Head of caudate nucleus (tissue), 42 donors: ENCODE measurements at places on chromosomes 3 and 15.

DNA sequence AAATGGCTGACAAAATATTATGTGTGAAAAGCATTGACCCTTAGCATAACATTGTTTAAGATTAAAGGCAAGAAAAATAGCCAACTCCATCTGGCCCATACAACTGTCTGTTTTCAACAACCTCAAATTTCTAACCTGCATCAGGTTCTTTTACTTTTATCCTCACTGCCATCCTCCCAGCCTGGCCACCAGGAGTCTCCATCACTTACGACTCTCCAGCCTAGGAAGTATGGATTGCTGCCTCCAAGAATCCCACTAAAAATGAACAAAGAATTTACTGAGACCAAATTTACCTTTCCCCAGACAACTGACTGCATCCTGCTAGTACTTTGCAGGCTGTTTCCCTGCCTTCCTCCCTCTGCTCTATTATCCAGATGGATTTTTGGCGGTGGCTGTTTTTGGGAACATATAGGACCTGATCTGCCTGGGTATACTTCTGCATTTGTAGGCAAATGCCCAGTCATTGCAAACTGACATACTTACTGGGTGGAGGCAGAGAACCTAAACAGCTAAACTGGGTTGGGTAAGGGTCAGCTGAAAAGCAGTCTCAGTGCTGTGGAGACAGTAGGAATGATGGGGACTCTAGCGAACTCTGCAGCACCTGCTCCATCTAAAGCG, 144.2 kb downstream of the GHSR start:
- DNase-seq, result no peak

GRCh38 chr3:139982404-139982803, 47.4 kb downstream of the CLSTN2 start:
- no peak for DNase-seq

- no peak for DNase-seq
Observed at GRCh38 chr3:42094691-42095391, 3.7 kb downstream of the TRAK1 start.

GRCh38 chr3:118760585-118761290, 273.9 kb downstream of the IGSF11 start:
- DNase-seq, result no peak

- DNase-seq, result no peak
Observed at GRCh38 chr3:100261485-100261903, 702 bp downstream of the TBC1D23 start.

GRCh38 chr3:102398176-102398575, 36.6 kb upstream of the ZPLD1 start:
- DNase-seq, result no peak

DNA sequence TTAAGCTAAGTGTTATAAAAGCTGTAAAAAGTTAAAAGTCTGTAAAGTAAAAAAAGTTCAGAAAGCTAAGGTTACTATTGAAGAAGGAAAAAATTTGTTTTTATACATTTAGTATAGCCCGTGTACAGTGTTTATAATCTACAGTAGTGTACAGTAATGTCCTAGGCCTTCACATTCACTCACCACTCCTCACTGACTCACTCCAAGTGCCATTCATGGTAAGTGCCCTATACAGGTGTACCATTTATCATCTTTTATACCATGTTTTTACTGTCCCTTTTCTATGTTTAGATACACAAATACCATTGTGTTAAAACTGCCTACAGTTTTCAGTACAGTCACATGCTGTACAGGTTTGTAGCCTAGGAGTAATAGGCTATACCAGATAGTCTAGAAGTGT, 8.8 kb downstream of the CCDC71 start:
- DNase-seq, result no peak

GRCh38 chr15:55673287-55673686, 69.7 kb downstream of the PRTG start:
- DNase-seq, result no peak

- no peak for DNase-seq
Observed at GRCh38 chr3:118781232-118781631, 253.4 kb downstream of the IGSF11 start.

- peak; percentile 26 for DNase-seq
Observed at GRCh38 chr3:150721285-150722130, 17.8 kb upstream of the ERICH6 start.

GRCh38 chr15:25714538-25714840, 148.6 kb downstream of the ATP10A start:
- no peak for DNase-seq

- no peak for DNase-seq
Observed at GRCh38 chr3:126353694-126354321, 3.4 kb downstream of the KLF15 start.

- no peak for DNase-seq
Observed at GRCh38 chr3:116449546-116450350, 4.5 kb upstream of the LSAMP start.

DNA sequence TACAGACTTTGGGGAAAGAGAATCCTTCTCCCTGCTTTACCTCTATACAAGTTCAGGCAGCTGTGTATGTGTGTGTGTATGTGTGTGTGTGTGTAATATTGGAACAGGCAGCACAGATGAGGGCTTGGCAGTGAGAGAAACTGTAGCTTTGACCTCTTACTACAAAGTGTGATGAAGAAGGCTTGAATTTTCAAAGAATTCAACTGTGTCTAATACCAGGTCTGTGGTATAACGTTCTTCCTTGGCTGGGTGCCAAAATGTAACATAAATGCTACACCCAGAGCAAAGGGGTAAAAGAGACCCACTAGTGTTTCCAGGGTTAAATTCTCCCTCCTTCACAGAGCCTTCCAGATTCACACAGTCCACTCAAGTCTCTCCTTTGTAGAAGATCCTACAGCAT, 51.1 kb downstream of the CHST2 start:
- DNase-seq, result no peak

- DNase-seq, result no peak
Observed at GRCh38 chr3:123953735-123954134, 7.3 kb downstream of the CCDC14 start.

GRCh38 chr3:78761126-78761525, 1006.7 kb downstream of the ROBO1 start:
- no peak for DNase-seq

DNA sequence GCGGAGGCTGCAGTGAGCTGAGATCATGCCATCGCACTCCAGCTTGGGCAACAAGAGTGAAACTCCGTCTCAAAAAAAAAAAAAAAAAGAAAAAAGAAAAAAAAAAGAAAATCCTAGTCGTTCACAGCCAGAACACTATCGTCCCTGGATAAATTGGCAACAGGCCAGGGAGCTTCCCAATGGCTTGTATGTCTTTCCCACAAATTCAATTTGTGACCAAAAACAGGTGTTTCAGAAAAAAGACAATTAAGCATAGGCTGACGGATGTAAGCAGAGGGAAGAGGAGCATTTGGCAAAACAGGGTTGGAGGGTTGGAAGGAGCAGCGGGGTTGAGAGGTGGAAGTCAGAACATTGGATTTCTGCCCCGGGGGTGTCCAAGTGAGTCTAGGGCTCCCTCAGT, 8.5 kb downstream of the EPB42 start:
- DNase-seq, result no peak

- no peak for DNase-seq
Observed at GRCh38 chr3:152613851-152614250, 221.1 kb upstream of the P2RY1 start.

DNA sequence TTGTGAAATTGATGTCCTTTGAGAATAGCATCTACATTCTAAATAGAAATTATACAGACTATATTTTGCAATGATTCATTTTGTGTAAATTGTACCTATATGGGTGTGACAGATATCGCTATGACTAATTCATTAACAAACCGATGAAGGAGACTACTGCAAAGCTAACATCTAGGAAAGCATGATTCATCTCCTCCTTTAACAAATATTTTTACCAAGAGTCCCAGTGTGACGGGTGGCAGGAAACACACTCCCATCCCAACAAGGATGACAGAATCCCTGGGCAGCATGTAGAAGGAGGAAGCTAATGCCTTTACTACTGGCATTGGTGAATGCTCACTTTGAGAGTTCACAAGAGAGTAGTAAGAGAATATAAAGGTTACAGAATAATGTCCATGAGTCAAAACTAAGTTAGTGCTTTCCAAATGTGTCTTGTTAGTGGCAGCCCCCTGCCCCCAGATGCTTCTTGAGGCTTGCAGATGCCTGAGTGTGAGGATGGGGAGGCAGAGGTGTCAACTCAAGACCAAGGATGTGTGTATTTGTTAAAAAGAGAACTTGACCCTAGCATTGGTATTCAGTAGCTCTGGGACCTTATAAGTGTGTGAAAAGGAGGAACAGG, 180.6 kb downstream of the FMN1 start:
- no peak for DNase-seq

DNA sequence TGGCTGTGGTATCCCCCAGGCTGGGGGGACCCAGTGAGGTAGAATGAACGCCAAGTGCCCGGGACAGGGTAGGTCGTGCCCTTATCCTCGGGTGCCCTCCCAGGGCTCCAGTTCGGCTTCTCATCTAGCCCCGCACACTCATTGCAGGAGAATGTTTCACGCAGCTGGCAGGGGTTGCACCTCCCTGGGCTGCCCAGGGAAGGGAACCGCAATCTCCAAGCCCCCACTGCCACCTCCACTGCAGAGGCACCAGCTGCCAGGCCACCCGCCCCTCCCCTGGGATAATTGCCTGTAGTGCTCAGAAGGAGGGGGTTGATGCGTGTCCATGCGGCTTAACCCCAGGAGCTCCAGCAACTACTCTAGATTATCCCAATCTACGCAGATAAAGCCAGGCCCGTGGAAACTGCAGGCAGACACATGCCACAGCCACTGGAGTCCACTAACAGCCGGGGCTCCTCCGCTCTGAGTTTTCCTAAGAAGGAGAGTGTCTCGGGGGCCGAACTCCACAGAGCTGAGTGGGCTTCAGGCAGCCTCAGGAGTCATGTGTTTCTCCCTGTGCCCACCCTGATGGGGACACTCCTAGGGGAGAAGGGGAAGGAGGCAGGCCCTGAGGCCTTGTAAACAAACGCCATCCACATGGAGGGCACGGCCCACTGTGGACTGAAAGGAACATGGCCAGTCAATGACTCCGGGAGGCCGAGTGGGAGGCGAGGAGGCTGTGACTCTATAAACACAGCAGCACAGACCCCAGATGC, 137.2 kb upstream of the IQSEC1 start:
- no peak for DNase-seq

DNA sequence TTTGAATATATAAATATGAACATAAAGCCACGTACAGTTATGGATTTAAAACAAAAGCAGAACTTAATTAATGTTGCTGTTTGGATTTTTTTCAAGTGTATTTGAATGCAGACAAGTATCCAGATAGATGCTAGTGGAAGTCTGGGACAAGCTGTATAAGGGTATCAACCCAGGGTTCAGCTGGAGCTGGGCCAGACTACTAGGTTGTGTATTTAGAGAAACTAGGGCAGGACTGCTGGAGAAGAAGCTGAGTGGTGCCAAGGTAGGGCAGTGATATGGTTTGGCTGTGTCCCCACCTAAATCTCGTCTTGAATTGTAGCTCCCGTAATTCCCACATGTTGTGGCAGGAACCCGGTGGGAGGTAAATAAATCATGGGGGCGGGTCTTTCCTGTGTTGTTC, 189.8 kb upstream of the CTDSPL start:
- no peak for DNase-seq

DNA sequence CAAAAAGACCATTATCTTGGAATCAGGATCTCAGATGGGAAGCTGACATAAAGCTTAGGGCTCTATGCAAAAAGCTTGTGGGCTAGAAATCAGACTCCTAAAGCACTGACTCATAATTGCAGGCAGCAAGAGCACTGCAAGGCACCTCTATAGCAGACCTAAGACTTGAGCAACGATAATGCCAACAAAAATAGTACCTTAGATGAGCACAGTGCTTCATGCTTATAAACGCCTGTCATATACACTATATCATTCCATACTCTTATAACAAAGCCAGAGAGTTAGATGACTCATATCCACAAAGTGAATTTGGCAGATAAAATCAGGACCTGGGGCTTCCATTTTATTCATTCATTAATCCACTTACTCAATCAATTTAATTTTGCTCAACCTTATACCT, 560.8 kb downstream of the MCTP2 start:
- no peak for DNase-seq

DNA sequence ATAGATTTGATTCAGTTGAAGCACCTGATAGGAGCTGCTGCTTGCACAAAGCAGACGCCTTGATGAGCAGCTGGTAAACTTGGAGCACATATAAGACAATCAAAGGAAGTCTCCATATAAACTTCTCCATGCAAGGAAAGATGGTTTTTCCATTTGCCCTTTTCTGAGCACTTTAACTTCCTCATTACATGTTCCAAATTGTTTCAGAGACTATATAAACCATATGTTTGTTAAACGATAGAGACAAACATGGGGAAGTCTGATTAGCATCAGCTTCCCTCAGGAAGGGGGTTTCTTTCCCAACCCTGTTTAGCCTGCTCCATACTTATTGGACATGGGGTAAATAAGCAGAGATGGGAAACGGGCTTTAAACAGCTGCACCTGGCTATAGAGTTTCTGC, 88.0 kb downstream of the DHX36 start:
- no peak for DNase-seq

DNA sequence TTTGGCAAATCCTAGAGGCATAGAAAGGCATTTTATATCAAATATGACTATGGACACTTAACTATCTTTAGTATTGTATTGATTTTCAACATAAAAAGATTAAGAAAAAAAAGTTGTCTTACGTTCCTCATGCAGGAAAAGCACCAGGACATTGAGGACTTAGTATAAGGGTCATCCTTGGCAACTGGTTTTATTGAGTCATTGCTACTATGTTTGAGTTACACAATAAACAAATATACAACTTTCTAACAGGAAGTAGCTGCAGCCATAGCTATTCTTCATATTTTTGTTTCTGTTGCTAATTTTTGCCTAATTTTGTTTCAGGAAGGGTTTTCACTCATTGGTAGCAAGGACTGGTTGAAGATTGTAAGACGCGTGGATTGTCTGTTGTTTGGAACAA, 93.0 kb downstream of the NPTN start:
- DNase-seq, result no peak

- DNase-seq, result no peak
Observed at GRCh38 chr3:133837487-133838295, 32.1 kb downstream of the SRPRB start.

DNA sequence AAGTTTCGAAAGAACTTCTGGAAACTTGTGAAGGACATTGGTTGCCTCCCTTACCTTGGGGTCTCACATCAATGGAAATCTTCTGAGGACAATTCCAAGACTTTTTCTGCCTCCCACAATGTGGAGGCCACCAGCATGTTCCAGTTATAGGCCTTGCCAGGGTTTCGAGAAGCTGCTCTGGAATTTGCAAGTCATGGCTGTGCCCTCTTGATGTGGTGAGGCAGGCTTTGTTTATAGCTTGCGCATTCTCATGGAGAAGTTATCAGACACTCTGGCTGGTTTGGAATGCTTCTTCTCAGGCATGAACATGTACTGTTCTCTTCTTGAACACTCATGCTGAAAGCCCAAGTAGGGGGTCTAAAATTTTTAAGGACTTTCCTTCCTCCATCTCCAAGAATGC, 4.1 kb downstream of the CXCR6 start:
- no peak for DNase-seq
